Eye (tissue), 1 donor: ENCODE measurements at places on chromosomes 7 and 10.

GRCh38 chr7:131109759-131110296 is 217.8 kb upstream of the MKLN1 start:
- DNase-seq = peak; percentile 88

DNA sequence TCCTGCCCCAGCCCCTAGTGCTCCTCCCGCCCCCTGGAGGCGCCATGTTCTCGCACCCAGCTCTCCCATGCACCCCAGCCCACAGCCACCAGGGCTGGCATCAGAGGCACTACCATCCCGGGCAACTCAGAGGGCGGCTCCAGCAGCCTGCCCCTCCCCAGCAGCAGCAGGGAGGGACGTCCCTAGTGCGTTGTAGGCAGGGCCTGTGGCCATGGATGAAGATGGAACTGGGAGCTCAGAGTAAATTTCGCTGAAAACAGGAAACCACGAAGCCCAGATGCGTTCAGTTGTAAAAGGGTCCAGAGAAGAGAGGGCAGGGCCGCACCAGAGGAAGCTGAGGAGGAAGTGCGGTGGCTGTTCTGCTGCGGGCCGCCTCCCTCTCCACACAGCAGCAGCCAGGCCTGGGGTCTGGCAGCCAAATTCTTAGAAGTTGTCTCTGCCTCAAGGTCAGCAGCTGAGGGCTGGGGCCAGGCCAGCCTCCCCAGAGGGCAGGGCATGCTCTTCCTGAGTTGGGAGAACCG is 24.6 kb downstream of the VSIR start:
- no peak for DNase-seq

- no peak for DNase-seq
Observed at GRCh38 chr10:4004144-4004543, 219.1 kb upstream of the KLF6 start.

DNA sequence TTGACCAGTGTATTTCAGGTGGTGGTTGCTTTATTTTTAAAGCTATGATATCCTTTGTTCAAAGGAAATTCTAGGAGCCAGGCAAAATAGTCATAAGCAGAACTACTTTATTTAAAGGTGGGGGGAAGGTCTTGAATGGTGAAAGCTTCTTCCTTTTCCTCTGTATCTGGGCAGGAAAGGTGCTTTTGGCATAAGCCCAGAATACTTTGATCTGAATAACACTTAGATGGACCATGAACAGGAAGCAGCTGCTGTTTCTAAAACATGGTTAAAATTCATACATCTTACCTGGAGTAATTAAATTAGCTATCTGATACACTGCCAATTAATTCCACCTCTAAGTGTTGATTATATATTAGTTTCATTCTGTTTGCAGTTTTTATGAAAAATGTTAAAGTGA is 13.3 kb downstream of the ZNF804B start:
- no peak for DNase-seq

GRCh38 chr7:94679358-94679757 is 23.4 kb upstream of the SGCE start:
- DNase-seq = no peak

DNA sequence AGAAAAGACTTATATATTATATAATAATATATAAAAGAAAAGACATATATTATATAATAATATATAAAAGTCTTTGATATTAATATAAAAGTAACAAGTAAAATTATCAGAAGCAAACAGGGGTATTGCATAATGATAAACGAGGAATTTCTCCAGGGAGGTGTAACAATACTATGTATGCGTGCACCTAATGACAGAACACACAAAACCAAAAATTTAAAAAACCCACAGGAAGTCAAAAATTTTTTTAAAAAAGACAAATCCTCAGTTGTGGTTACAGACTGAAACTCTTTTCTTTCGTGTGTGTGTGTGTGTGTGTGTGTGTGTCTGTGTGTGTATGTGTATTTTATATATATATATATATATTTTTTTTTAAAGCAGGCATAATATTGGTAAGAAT is 279.2 kb upstream of the DPP6 start:
- DNase-seq = no peak

DNA sequence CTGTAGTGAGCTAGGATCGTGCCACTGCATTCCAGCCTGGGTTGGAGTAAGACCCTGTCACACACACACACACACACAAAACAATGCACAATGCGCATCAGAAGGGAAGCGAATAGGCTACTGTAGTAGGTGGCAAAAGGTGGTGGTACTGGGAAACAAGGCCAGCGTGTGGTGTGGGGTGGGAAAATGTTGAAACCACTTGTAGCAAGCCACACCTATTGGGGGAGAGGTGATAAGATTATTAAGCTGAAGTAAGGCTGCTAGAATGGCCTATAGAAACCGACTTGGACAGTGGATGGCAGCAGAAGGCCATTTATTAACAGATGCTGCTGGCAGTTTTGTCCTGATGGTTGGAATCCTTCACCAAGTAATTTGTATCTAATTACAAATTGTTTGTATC is 7.2 kb upstream of the CHCHD1 start:
- DNase-seq = no peak

DNA sequence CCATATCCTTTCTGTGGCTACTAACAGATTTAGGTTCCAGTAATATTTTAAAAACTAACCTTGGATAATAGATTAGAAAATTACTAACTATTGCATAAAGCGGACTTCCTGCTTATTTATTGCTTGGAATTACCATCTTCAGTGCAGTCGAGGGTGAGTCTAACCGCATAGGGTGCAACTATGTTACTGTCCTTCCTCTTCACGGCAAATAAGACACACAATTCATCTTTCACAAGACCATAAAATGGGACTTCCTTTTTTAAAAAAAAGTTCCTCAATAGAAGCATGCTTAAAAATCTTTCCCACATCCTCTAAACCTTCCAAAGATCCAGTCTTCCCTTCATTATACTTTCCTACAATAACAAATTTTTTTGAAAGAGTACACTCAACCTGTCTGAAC is 2.1 kb downstream of the SLC25A40 start:
- DNase-seq = no peak

DNA sequence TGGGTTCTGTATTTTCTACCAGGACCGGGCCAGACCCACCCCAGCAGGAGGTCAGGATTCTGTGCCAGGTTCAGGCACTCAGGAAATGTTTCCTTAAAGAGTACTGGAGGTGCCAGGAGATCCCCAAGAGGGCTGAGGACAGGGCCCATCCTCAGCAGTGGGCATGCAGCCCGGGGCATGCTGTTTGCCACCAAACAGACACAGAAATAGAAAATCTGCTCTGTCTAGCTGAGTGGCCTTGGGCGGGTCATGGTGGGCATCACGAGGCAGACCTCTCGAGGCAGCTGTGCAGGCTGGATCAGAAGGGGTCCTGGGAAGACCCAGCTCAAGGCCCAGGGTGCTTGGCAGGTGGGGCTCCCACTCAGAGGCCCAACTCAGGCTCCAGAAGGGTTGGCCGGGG is 105.0 kb downstream of the FAM53B start:
- DNase-seq = no peak

DNA sequence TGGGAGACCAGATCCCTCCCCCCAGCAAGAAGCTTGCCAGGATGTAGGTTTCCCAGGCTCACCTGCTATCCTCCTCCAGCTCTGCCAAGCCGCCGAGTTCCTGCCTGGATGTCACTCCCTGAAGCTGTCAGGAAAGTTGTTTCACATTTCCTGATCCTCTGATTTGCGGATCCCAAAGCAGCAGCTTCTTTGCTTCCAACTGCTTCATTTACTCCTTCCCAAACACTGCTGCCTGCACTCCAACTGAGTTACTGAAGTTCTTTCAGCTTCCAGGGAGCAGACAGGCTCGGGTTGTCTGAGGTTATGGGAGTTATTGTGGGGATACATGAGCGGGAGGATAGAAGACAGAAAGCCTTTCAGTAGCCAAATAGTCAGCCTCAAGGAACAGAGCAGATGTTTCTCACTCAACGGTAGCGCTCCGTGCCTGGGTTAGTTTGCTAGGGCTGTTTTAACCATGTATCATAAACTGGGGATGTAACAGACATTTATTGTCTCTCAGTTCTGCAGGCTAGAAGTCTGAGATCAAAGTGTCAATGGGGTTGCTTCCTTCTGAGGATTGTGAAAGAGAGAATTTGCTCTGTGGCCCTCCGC is 516.0 kb downstream of the REEP3 start:
- peak; percentile 21 for DNase-seq

DNA sequence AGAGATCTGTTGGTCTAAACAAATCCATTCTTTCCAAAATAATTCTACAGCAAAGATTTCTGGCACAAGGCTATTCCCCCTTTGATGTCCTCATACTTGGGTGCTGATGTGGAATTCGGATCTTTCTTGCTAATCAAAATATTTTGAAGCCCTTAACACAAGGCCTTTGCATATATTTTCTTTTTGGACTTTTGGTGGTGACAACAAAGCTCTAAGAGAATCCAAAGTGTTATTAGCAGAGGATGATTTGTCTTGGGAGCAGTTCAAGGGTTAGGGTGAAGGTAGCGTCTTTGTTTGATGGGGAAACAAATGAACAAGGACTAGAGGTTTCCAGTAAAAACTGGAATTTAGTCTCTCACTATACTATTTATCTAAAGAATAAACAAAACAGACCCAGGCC is 197.9 kb downstream of the CDCA7L start:
- peak; percentile 42 for DNase-seq

DNA sequence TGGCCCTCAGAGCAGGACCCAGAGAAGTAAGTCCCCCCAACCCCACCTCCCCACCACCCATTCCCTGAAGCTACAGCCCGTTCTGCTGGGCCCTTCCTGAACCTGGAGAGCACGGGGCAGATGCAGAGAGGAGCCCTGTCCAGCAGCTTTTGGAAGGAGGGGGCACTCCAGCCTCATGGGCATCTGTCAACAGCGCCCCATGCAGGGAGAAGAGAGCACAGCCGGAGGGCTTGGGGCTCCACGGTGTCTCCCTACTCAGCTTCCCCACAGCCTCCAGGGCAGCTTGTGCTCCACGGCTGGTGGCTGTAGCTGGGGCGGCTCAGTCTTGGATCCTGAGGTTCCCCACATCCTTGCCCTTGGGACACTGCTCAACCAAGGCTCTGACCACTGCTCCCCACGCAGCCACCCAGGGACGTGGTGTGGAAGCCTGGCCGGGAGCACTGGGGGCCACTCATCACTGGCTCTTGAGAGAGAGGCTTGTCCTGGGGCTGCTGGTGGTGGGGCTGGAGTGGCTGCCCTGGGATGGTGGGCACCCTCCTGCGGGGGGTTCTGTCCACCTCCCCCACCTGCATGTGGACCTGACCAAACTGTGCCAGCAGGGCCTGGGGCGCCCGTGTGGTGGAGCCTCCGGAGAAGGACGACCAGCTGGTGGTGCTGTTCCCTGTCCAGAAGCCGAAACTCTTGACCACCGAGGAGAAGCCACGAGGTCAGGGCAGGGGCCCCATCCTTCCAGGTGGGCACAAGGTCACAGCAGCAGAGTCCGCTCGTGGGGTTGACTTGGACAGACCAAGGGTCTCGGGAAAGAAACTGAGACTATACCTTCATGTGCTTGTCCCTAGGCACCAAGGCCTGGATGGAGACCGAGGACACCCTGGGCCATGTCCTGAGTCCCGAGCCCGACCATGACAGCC is 4.5 kb downstream of the PRAP1 start:
- DNase-seq = no peak

- no peak for DNase-seq
Observed at GRCh38 chr7:132739271-132739955, 163.1 kb upstream of the PLXNA4 start.

DNA sequence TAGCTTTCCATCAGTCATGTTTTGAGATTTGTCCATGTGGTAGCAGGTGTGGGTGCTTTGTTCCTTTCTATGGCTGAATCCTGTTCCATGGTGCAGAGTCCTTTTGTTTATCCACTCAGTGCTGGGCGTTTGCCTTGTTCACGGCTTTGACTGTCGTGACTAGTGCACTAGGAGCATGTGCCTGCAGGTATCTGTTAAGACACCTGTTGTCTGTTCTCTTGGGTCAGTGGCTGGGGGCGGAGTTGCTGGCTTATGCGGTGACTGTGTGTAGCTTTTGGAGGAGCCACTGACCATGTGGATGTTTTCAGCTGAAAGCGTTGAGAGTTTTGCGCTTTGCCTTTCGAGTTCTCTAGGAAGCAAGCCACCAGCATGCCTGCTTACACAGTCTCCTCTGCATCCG is 573.1 kb upstream of the FOXK1 start:
- DNase-seq = no peak

DNA sequence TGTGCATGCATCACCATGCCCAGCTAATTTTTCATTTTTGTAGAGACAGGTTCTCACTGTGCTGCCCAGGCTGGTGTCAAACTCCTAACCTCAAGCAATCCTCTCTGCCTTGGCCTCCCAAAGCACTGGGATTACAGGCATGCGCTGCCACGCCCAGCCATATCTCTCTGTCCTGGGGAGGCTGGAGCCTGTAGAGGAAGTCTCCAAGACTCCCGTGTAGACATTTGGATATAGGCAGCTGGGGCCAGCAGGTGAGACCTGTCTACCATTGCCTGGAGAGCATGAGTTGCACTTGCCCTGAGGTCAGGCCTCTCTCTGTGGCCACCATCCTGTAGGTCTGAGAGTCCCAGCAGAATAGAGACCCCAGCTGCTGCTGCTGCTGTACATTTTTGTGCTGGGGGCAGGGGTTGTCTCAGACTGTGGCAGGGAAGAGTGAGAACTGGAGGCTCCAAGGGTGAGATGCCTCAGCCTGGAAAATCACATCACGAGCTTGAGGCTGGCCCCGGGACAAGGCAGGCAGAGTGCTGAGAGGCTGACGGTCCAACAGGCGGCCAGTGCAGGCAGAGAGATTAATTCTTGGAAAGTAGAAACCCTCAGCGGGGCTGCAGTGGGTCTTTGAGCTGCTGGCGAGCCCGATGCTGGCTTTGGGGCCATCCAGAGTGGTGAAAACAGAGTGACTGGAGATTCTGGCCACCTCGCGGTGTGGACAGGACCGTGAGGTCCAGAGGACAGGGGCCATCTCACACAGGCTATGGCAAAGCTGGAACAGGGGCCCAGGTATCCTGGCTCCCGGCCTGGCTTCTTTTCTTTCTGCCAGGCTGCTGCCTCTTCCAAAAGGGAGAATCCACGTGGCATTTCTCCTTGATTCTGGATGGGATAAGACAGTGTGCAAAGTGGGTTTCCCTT is 60.9 kb downstream of the TMEM270 start:
- no peak for DNase-seq

DNA sequence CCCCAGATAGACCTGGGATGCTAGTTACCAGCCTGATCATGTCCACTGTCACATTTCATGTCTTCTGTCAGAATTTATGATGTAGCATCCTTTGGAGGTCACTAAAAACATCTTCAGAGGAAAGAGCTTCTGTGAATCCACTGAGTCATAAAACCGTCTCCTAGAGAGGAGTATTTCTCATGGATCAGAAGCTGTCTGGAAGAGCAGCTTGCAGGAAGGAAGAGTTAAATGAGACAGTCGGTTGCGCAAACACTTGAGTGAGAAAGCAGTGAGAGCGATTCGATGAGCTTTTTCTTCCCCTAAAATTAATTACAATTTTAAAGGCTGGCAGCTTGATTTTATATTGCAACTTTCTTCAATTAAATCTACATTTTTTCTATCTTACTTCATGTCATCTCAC is 47.2 kb upstream of the WDR11 start:
- DNase-seq = no peak

- no peak for DNase-seq
Observed at GRCh38 chr7:77329466-77330168, 86.5 kb downstream of the GSAP start.

DNA sequence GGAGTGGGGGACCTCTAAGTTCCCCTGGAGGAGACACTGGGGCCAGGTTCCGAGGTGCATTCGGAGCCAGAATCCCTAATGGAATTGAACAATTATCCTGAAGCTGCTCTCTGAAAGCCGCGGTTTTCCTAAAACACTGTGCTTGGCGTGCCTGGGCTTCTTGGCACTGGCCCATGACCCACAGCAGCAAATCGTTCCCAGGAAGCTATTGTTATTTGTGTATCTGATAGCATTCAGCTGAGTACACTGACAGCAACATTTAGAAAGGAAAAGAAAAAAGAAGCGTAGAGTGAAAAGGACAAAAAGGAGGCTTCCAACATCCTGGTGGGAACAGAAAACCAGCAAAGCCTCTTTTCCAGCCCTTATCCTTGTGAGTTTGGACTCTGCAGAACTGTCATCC is 339.8 kb downstream of the FRMD4A start:
- DNase-seq = no peak
